ENCODE measurements at places on chromosomes 3 and 15. TPM values are rescaled to one million over a fixed set of nuclear protein-coding genes. Genes with fewer than 3 reads are reported as not detected.

The EFCC1 gene
- total RNA-seq = not detected

The PCOLCE2 gene
- total RNA-seq = not detected

The TM6SF1 gene
- total RNA-seq = 0.85 TPM

The CYP11A1 gene
- not detected for total RNA-seq

The SLC15A2 gene
- total RNA-seq = 0.44 TPM

The ACVR2B gene
- 6.6 TPM for total RNA-seq

The IL17RC gene
- total RNA-seq = 0.92 TPM

- DNase-seq = no peak
Measured at GRCh38 chr3:191329654-191330529, at the start of gene UTS2B. TSS of gene UTS2B (minus strand) at chr3:191330526. CDS start at chr3:191282189, 48,337 bp downstream.

- no peak for DNase-seq
Measured at GRCh38 chr15:42691308-42691707, 45.6 kb downstream of the CDAN1 start.

GRCh38 chr3:122520861-122521260 is 6.1 kb upstream of the KPNA1 start:
- DNase-seq = no peak

GRCh38 chr3:139329364-139329850 is 14.4 kb upstream of the MRPS22 start:
- peak; percentile 85 for DNase-seq

DNA sequence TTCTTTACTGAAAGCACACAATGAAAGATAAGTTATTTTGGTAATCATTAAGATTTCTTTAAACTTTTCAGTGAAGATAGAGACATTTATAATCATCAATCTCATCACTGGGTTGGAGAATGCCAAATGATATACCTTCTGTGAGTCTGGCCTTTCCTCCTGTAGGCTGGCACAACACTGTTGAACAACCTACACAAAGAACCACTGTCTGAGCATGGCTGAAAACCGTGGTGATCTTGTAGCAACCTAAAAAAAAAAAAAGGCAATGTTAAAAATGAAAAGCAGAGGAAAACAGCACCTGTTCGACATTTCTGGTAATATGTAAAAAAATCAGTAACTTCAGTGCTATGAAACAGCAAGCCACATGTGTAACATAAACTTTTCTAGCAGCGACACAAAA is 1.8 kb downstream of the RPS27L start:
- DNase-seq = no peak

DNA sequence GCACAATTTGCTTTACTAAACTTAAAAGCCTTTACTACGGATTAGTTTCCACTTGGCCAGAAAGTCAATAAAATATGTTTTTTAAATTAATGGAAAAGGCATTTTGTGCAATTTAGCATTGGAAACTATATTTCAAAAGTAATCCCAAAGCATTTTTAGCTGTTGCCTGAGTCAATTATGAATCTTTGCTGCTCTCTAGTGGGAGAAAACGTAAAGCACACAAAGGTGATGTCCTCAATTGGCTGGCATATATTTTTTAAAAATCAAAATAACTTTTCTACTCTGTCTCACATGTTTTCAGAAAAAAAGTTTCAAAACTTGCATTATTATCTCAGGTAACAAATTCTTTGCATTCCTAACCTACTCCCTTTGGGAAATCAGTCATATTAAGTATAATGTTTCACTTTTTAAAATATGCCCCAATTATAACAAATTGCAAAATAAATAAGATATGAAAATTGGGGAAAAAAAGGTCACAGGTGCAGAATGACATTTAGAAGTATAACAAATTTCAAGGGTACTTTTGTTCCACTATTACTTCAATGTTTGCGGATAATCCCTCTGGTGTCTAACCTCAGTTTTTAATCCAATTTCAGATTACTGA is 47.2 kb upstream of the TEX55 start:
- no peak for DNase-seq

DNA sequence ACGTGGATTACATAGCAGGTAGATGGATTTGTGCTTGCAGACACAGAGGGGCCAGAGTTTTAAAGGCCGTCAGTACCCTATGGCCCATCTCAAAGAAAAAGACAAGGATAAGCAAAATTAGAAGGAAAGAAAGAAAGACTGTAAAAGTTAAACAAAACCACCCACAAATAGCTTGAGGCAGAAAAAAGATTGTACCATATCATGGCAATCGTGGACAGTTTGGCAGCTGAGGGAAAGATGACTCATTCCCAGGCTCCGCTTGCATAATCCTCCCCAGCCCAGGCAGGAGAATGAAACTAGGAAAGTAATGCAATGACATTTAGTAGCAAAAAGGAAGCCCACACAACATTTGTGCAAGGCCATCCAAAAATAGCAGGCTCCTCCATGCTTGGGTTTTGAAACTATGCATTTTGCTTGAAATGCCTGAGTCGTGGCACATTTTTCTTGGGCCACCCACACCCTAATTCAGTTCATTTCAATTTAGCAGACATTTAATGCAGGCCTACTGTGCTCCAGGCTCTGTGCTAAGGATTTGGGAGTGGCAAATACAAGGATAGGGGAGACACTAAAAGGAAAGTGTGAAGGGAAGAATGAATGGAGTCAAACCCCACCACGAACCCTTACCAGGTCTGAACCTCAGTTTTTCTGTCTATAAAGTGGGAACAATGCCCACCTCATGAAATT is 40.9 kb upstream of the SMAD3 start:
- no peak for DNase-seq

- DNase-seq = no peak
Measured at GRCh38 chr15:57923750-57924149, 141.8 kb downstream of the ALDH1A2 start.

GRCh38 chr3:169591159-169591951 is 72.2 kb downstream of the MECOM start:
- DNase-seq = no peak
